ENCODE measurements at places on chromosomes 12 and 14.

DNA sequence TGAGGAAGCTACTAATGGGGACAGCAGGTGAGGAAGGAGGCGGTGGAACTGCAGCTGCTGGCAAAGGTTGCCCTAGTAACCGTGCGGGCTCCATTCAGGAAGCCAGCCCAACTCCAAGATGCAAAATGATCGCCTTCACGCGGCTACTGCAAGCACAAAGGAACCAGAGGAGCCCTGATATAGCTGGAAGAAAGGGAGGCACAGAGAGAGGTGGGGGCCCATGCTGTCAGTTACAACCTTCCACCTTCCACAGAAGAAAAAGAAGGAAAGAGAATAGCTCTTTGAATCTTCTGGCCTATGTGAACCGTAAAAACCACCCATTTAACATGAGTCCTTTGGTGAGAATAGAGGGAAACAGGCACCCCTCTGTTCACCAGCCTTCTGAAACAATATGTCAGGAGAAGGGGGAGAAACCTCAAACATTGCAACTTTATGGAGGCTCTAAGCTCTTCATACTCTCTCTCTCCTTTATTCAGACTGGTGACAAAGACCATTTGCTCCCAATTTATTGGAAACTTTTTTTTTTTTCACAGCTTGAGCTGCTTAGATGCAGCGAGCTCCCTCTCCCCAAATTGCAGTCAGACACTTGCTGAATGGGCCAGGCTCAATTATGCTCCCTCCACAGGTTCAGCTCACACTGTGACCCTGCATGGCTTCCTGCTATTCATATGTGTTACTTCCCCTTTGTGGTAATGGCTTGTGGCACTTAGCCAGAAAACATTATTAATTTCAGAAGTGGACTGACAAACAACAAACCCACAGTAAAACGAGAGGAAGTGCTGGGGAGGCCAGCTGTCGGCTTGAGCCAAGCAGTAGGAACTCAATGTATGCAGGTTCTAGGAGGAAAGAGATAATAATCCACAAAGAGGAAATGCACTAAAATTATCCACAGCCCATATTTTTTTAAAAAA is 6.2 kb downstream of the DUSP6 start:
- no peak for DNase-seq

- no peak for DNase-seq
Measured at GRCh38 chr12:55732288-55732687, 3.5 kb upstream of the CD63 start.

DNA sequence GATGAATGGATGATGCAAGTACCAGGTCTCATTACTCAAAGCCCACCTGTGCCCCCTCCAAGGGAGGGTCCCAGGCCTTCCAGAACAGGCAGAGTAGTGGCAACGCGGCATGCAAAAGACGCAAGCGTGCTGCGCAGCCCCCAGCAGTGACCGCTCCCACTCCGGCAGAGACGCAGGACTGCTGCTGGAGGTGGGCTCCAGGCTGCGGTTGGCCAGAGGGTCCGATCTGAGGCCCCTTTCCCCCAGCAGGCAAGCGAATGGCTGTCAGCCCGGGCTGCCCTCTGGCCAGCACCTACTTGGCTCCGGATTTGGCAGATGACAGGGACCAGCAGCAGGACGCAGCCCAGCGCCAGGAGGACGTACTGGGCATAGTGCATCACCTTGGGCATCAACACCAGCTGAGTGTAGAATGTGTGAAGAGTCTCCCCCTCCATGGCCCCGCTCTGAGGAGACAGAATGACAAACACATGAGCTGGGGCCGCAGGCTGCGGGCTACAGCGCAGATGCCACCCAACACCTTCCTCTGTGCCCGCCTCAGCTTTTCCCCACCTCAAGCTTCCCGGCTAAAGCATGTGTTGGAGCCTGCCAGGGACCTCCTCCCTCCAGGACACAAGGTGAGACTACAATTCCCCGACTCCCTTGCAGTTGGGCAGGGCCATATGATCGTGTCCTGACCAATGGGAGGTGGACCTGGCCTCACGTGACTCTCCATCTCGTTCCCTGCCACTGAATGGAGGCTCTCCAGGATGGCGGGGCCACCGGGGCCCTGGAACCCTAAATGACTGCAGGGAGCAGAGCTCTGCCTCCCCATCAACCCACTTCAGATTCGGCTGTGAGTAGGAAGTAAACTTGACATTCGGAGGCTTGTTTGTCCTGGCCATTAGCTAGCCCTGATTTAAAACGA is 77.4 kb downstream of the SCARB1 start:
- no peak for DNase-seq

DNA sequence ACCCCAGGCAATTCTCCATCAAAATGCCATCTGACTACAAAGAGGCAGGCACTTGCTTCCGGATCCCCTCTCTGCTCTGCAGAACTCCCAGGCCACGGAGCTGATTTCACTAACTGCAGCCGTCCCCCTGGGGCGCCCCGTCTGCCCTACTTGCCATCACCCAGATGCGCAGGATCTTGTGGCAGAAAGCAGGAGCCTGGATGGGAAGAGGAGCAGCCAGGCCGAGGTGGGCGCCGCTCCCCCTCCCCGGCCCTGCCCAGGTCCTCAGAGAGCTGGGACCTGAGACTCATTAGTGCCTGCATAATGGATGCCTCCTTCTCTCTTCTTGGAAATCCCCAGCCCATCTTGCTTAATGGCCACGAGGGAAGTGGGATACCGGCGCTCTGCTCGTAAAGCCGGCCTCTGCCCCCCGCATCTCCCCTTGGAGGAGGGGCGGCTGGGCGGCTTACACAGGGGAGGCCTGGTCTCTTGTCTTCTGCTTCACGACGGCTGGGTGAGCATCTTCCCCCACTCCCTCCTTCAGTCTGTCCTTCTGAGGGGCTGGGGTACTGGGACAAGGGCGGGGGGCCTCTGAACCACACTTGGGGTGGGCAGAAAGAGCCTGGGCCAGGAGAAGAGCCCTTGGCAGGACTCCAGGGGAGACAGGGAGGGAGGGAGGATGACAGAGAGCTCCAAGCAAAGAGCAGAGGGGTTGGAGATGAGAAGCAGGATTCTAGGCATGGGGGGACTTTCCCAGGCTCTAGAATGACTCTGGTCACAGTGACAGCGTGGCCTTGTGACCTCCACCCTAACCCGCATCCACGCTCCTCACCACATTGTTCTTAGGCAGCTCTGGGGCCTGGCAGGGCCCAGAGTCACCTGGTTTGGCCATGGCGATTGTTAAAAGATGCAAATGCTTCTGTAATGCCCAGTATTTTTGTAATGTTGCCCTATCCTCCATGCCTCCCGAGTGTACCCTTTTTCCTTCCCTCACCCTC is 19.4 kb upstream of the EML1 start:
- no peak for DNase-seq

DNA sequence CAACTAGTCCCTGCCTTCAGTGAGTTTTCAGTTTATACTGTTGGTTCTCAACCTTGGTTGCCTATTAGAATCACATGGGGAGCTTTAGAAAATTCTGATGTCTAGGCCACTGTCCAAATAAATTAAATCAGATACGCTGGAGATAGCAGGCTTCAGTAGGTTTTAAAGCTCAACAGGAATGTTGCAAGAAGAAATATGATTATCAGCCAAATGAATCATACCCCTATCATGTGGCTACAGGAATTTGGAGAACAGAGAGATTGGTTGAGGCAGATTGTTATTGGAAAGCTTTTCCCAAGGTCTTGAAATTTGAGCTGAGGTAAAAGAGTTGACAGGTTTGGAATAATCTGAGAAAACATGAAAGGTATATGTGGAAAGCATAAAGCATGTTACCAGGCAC is 125.3 kb downstream of the WIF1 start:
- DNase-seq = no peak
